ENCODE measurements at places on chromosomes 11 and 22. TPM values are rescaled to one million over a fixed set of nuclear protein-coding genes. Genes with fewer than 3 reads are reported as not detected.

GRCh38 chr22:37181681-37182080, 6.4 kb downstream of the C1QTNF6 start:
- H3K36me3 ChIP-seq = no peaks in the 10 kb centered on the region
- DNase-seq = no peak
- no peak overlapping the region for H3K4me3 ChIP-seq
- H3K27me3 ChIP-seq = peaks cover 13% of the 10 kb centered on the region
- H3K4me1 ChIP-seq = peaks cover 7% of the 10 kb centered on the region

DNA sequence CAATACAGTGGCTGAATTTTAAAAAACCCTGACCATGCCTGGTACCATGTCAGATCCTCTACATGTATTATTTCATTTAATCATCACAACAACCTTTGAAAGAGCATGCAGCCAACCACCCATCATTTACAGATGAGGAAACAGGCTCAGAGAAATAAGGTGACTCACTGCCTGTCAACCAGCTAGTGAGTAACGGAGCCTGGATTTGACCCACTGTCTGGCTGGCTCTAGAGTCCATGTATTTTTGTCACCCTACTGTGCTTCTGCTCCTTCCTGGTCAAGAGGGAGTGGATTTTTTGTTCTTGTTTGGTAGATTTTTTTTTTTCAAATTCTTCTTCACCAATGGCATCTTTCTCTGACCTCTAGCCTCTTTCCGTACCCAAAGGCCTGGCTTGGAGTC, 77.4 kb downstream of the CWC15 start:
- H3K27ac ChIP-seq = no peak overlapping the region
- no peaks in the 10 kb centered on the region for H3K27me3 ChIP-seq
- peaks cover 9% of the 10 kb centered on the region for H3K36me3 ChIP-seq

Gene OR8K1
- not detected for total RNA-seq

Gene MEN1
- total RNA-seq = 54.6 TPM

DNA sequence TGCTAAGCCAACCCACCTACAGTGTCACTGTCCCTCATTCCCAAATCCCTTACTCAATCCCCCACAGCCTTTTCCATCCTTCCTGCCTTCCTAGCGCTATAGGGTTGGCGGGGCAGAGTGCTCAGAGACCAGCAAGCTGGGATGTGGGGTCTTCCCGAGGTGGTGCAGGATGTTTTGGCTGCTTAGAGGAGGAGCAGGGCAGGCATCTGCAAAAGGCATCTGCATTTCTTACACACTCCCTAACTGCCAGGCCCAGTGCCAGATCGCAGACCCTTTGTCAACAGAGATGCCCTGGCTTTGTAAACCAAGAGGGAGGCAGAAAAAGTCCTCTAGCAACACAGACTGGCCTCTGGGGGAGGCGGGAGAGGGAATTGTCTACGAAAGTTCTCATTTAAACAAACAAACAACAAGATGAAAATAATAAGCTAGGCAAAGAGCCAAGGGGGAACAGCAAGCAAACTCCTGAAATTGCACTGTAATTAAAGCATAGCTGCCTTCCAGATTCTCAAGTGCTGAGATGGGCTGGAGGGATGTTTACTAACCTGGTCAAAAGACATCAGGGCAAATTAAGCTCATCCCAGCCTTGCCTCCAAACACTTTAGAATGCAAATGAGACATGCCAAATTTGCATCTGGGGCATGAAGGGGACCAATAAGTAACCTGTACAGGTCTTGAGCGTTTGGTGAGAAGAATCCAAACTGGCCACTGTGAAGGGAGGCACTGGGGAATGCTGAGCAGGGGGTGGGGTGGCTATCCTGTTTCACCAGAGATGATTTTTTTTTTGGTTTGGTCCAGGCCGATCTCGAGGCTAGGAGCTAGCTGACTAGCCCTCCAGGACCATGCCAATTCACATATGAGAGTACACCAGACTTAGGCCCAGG, 38.1 kb upstream of the ADA2 start:
- no peaks in the 10 kb centered on the region for H3K36me3 ChIP-seq
- DNase-seq = no peak
- H3K27ac ChIP-seq = peak overlapping the region; percentile 93

DNA sequence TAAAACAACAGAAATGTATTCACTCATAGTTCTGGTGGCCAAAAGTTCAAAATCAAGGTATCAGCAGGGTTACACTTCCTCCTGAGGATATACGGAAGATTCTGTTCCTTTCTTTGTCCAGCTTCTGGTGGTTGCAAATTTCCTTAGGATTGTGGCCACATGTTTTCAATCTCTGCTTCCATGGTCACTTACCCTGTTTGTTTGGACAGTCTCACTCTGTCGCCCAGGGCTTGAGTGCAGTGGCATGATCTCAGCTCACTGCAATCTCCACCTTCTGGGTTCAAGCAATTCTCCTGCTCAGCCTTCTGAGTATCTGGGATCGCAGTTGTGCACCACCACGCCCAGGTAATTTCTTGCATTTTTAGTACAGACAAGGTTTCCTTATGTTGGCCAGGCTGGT, 534.3 kb downstream of the KCNA4 start:
- no peak overlapping the region for H3K27ac ChIP-seq
- no peak overlapping the region for H3K4me3 ChIP-seq
- no peaks in the 10 kb centered on the region for H3K36me3 ChIP-seq
- no peaks in the 10 kb centered on the region for H3K4me1 ChIP-seq
- no peaks in the 10 kb centered on the region for H3K27me3 ChIP-seq

DNA sequence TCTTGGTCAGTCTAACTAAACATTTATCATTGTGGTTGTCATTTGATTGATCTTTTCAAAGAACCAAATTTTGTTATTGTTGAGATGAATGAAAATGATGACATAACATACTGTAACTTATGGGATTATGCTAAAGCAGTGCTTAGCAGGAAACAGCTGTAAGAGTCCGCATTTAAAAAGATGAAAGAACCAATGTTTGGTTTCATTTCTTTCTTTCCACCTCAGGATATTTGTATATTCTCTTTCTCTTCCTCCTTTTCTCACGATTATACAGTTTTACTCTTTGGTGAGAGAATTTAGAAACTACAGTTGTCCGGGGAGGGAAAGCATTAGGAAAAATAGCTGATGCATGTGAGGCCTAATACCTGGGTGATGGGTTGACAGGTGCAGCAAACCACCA, 23.1 kb downstream of the PIH1D2 start:
- no peak for DNase-seq
- no peaks in the 10 kb centered on the region for H3K27me3 ChIP-seq
- no peak overlapping the region for H3K27ac ChIP-seq
- no peaks in the 10 kb centered on the region for H3K4me1 ChIP-seq
- H3K36me3 ChIP-seq = peaks cover 54% of the 10 kb centered on the region

DNA sequence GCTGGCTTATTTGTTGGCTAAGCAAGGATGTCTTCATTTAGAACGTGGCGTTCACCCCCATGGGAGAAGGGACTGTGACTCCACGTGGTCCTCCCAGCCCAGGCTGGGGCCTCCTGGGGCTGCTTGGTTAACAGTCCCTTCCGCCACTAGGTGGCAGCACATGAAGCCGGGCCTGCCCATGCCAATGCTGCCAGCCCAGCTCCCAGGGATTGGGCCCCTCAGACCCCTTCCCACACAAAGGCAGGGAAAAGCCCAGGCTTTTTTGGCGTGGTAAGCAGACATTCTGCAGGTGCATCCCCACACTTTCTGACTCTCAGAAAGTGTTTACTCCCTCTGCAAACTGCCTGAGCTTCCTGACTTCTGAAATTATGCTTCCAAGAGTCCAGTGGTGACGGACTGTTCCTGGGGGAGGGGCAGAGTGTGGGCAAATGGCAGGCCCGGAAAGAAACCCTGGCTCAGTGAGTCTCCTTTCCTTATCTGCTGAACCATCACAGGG, 3.1 kb downstream of the CBX6 start:
- peak; percentile 89 for DNase-seq
- H3K27me3 ChIP-seq = no peaks in the 10 kb centered on the region
- H3K27ac ChIP-seq = no peak overlapping the region
- H3K36me3 ChIP-seq = peaks cover 9% of the 10 kb centered on the region
- H3K4me1 ChIP-seq = peaks cover 19% of the 10 kb centered on the region
- no peak overlapping the region for H3K4me3 ChIP-seq

- H3K36me3 ChIP-seq = no peaks in the 10 kb centered on the region
- H3K27me3 ChIP-seq = no peaks in the 10 kb centered on the region
- H3K4me3 ChIP-seq = no peak overlapping the region
- DNase-seq = no peak
- H3K27ac ChIP-seq = no peak overlapping the region
Measured at GRCh38 chr11:104700609-104701008, 197.7 kb downstream of the CASP12 start.

DNA sequence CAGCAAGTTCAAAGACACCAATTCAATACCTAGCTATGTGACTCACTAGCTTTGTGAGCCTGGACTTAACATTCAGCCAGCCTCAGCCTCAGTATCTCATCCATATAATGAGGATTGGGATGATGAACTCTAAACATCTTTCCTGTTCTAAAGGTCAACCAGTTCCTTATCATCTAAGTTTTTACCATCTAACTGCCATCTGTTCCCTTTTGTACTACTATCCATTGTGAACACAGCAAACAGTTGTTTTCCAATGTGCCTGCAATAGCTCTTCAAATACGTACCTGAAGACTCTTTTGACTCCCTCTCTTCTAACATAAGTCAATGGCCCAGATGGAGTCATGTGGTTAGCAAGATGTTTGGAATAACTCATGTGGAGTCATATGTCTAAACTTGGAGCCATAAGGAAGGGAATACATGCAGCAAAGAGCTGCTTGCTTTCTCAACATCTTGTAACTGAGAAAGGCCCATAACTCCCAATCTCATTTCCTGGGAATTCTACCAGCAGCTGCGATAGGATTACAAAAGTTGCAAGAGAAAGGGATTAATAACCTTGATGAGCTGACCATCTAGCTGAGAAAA, 19.4 kb downstream of the SYTL2 start:
- no peak overlapping the region for H3K4me3 ChIP-seq
- H3K27me3 ChIP-seq = peaks cover 2% of the 10 kb centered on the region
- H3K4me1 ChIP-seq = peaks cover 13% of the 10 kb centered on the region

DNA sequence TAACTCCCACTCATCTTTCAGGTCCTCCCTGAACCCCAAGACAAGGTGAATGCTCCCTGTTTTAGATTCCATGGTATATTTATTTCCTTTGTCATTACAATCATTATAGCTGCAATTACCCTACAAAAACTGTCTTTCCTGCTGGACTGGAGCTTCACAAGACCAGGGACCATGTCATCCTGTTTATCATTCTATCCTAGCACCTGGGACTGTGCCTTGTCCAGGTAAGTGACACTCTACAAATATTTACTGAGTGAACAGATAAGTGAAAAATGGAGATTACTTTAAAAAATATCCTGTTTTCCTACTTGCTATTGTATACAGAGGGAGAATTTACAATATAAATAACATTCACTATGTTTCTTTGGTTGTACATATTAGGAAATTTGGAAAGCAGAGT, 22.5 kb upstream of the ELF5 start:
- no peak for DNase-seq
- no peak overlapping the region for H3K4me3 ChIP-seq
- no peaks in the 10 kb centered on the region for H3K27me3 ChIP-seq
- H3K27ac ChIP-seq = peak overlapping the region; percentile 21
- peaks cover 7% of the 10 kb centered on the region for H3K4me1 ChIP-seq
- no peaks in the 10 kb centered on the region for H3K36me3 ChIP-seq

- no peak overlapping the region for H3K27ac ChIP-seq
- H3K4me1 ChIP-seq = no peaks in the 10 kb centered on the region
- no peak overlapping the region for H3K4me3 ChIP-seq
Measured at GRCh38 chr11:85766721-85767161, 44.2 kb downstream of the SYTL2 start.

DNA sequence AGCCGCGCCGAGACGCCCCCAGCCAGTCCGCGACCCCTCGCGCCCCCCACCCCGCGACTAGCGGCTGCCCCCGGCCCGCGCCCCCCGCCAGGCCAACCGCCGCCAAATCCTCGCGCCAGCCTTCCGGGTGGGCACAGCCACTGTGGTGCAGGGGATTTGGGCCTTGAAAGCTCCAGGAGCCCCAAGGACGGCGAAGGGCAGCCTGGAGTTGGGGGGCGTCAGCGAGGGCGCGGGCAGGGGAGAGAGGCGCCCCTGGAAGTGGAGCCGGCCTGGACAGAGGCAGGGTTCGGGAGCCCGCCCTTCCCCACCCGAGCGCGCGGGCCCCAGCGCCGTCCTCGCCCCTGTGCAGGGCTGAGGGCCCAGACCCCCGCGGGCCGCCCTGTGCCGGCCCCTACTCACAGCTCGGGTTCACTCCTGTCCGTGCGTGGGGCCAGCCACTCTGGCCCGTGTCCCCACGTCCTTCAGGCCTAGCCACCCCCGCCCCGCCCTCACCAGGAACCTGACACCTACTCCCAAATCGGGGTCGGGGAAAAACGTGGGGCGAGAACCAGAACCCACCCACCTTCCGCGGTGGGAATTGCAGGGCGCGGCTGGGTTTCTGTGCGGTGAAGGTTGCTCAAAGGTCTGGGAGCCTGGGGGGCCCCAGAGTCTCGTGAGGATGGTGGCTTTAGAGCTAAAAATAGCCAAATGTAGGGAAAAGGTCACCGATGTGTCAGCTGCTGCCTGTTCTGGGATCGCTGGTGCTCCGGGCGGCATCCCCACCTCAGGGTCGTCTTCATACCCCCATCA, at the start of gene CPT1B:
Gene CPT1B, minus strand, starts transcription at position 441 of the 789 bp plus-strand sequence. CDS start 512 bp downstream, outside the sequence.
- H3K27me3 ChIP-seq = no peaks in the 10 kb centered on the region
- DNase-seq = no peak
- no peaks in the 10 kb centered on the region for H3K4me1 ChIP-seq
- H3K4me3 ChIP-seq = no peak within 1 kb of the TSS

Gene ZNRF3
- 9.5 TPM for total RNA-seq

DNA sequence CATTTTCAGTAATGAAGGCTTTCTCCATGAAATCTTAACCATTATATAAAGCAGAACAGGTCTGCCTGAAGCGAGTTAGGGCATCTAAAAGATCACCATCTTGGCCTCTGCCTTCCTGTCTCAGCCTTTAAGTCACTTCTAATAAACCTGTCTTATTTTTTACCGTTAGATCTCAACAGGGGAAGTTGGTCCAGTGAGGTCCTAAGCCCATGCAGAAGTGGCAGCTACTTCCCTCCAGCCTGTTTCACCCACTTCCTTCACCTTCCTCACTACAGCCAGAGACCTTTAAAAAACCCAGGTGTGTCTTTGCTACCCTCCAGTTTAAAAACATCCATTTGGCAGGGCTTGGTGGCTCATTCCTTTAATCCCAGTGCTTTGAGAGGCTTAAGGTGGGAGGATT, 14.1 kb upstream of the LIPT2 start:
- H3K4me3 ChIP-seq = no peak overlapping the region
- H3K27me3 ChIP-seq = no peaks in the 10 kb centered on the region
- peaks cover 2% of the 10 kb centered on the region for H3K4me1 ChIP-seq
- H3K36me3 ChIP-seq = no peaks in the 10 kb centered on the region
- H3K27ac ChIP-seq = no peak overlapping the region

Gene SCT
- total RNA-seq = 3.8 TPM

DNA sequence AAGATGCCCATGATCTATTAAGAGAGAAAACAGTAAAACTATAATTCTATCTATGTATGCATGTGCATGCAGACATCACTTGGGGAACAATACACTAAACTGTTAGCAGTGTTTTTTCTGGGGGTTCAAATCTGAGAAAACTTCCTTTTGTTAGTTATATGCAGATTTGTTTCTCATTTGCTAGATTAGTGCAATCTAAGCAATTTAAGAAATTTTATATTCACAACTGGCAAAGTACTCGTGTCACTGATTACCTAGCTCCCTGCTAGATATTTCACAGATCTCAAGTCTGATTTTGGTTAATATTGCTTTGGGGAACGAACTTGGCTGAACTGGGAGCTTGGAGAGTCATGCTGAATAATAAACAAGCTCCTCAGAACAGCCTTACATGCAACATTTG, 14.9 kb upstream of the OSBP start:
- no peaks in the 10 kb centered on the region for H3K36me3 ChIP-seq
- H3K27me3 ChIP-seq = no peaks in the 10 kb centered on the region
- H3K4me1 ChIP-seq = no peaks in the 10 kb centered on the region

GRCh38 chr11:116379185-116379828, 393.5 kb downstream of the BUD13 start:
- no peaks in the 10 kb centered on the region for H3K36me3 ChIP-seq
- peaks cover 12% of the 10 kb centered on the region for H3K4me1 ChIP-seq
- no peak overlapping the region for H3K27ac ChIP-seq
- peak; percentile 70 for DNase-seq

Gene OR52N4
- not detected for total RNA-seq
